ENCODE measurements at places on chromosomes 1 and 21.

- DNase-seq = no peak
These were observed 51.6 kb downstream of the GNG4 start for GRCh38 chr1:235597867-235598553.

- DNase-seq = no peak
These were observed 11.4 kb downstream of the METTL13 start for GRCh38 chr1:171792656-171793369.

- DNase-seq = no peak
These were observed 75.6 kb upstream of the CNIH3 start for GRCh38 chr1:224540535-224540934.

GRCh38 chr1:213416461-213417224 is 365.6 kb downstream of the RPS6KC1 start:
- no peak for DNase-seq

GRCh38 chr1:6391951-6392808 is 1.4 kb downstream of the ACOT7 start:
- no peak for DNase-seq

DNA sequence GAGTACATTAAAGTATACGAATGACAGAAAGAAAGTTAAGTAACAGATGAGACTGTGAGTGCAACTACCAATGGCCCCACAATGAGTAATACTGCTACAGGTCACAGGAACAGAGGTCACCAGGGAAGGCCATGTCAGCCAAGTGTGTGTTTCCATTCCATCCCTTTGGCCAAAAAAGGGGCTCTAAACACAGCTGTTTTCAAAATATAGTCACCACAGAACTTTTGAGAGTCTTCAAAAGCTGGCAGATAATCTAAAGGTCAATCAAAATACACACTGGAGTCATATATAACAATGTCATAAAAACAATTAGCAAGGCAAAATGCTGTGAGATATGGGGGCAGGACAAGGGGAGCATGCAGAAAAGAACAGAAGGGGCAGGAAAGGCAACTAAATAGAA is 10.2 kb downstream of the USP24 start:
- no peak for DNase-seq

DNA sequence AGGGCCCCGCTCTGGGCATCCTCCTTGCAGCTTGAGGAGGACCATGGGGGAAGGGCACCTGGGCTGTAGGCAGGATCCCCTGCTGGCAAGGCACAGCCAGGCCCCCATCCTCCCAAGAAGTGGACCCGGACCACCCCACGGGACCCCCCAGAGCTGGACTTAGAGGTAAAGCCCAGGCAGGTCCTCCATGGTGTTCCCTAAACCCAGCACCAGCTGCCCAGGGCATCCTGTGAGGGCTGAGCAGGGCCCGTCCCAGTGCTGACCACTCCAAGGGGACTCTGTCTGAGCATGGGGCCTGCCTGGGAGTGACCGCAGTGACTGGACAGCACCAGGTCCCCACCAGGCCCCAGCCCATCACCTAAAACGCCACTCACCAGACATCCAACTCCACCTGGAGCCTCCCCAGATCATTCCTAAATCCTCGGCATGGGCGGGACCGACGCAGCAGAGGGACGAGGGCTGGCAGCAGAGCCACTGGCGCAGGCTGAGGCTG is 21.3 kb downstream of the COL6A2 start:
- DNase-seq = no peak

DNA sequence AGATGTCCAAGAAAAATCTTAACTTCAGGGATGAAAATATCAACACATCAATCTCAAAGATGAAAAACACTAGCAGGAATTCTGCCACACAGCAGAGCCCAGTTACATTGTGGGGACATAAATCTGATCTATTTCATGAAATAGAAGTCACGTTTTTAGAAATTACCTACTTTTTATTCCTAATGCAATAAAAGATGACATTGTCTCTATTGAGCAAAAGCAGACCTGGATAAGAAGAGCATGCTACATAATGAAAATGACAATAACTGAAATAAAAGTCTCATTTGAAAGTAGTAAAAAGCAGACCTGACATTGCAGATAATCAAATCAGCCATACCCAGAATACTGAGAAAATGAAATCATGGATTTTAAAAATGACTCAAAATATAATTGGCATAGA is 156.8 kb downstream of the NTNG1 start:
- no peak for DNase-seq

GRCh38 chr1:199735660-199736059 is 291.9 kb upstream of the NR5A2 start:
- no peak for DNase-seq

DNA sequence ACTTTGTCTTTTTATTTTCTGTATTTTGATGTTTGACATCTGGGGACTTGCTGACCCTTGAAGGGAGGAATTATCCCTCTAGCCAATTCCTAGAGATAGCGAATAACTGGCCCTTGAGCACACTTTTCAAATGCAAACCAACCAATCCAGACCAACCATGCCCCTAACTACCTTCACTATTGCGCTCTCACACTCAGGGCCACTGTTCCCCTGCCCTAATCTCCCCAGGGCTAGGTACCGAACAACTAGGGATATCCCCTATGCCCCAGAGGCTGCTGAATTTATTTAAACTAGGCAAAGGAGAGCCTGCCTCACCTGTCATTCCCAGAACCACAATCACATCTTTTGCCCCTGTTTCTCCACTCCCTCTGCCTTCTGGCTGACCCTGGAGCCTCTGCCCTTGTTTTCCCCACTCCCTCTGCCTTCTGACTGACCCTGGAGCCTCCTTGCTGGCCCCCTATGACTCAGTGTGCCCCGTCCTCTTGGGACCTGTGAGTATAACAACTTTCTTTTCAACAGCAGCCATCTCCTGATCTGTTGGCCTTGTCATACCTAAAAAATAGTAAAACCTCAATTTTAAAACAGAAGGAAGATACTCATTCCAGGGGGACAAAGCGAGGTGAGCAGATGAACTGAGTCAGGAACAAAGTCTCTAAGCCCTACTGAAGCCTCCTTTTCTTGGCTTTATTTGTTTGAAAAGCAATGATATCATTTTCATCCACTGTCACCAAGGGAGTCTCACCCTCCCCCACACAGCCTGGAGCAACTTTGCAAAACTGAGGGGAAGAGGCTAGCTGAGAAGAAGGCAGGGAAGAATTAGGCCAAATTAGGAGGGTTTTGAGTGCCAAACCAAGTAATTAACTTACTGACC is 115.5 kb downstream of the NMNAT2 start:
- no peak for DNase-seq

- no peak for DNase-seq
These were observed 23.3 kb downstream of the UBASH3A start for GRCh38 chr21:42426876-42427480.

DNA sequence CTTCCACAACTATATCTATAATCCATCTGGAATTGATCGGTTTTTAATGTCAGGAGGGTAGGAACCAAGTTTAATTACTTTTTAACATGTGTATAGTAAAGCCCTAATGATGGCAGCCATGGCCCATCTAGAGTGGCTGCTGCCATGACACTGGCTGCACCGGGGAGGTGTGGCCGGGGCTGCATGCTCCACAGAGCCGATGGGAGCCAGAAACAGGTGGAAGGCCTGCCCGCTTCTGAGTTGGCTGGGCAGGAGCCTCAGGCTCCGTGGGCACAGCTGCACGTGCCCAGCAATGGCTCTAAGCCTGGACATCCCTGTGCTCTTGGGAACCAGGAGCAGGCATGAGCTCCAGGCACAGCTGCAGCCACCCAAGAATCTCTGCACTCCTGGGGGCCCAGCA is 73.0 kb downstream of the GBP6 start:
- DNase-seq = no peak

DNA sequence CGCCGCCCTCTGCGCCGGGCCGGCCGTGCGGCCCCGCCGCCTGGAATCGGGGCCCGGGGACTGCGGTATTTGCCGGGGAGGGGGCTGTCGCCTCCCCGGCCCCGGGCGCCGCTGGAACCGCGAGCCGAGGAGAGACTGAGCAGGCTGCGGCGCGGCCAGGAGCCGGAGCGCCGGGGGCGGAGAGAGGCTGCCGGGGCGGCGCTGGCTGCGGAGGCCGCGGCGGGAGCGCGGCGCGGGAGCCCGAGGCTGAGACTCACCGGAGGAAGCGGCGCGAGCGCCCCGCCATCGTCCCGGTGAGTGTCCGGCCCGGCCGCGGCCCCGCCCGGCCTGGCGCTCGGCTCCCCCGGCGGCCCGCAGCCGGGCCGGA is 746 bp downstream of the DYRK1A start:
- no peak for DNase-seq

DNA sequence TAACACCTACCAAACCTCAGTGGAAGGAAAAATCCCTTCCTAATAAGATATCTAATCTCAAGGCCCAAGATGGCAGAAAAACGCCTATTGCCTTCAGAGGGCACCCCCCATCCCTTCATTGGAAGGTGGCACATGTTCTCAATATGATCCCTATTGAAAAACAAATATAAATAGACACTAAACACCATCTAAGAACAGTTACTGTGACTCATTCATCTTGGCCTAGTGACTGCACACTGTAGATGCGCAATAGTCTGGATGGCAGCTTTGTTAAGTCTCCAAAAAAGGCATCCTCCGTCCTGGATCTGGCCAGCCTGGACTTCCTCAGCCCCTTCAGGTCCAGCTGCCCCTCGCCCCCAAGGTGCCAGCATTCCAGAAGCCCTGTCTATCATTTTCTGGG is 121.9 kb downstream of the CAPN8 start:
- DNase-seq = no peak

All from CD4-positive, alpha-beta T cell treated with Interleukin-1 beta for 1 hour (primary cell).